ENCODE measurements at places on chromosomes 16 and 17.

DNA sequence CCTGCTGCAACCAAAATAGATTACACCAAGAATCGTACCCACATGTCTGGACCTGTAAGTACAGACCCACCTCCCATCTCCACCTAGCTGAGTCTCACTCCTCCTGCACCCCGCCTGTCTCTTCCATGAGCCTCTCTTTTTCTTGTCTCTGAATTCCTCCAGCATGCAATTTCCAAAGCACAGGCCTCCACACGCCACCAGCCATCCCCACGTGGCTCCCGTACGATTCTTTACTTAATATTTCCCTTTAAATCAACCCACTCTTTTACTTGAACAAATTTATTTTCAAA, 1.2 kb downstream of the RPH3AL start:
- no peaks in the 10 kb centered on the region for H3K36me3 ChIP-seq
- no peak overlapping the region for H3K27ac ChIP-seq

GRCh38 chr16:2205967-2206313, 686 bp downstream of the MLST8 start:
- H3K36me3 ChIP-seq: peaks cover 13% of the 10 kb centered on the region
- no peak for DNase-seq
- peaks cover 5% of the 10 kb centered on the region for H3K27me3 ChIP-seq
- peak overlapping the region; percentile 80 for H3K27ac ChIP-seq

GRCh38 chr16:86292171-86292775, 218.1 kb upstream of the FOXF1 start:
- peaks cover 66% of the 10 kb centered on the region for H3K27me3 ChIP-seq
- H3K4me3 ChIP-seq: no peak overlapping the region
- DNase-seq: no peak
- H3K4me1 ChIP-seq: no peaks in the 10 kb centered on the region
- H3K36me3 ChIP-seq: no peaks in the 10 kb centered on the region

- peak overlapping the region; percentile 73 for H3K4me3 ChIP-seq
- no peaks in the 10 kb centered on the region for H3K27me3 ChIP-seq
- no peaks in the 10 kb centered on the region for H3K36me3 ChIP-seq
- peaks cover 21% of the 10 kb centered on the region for H3K4me1 ChIP-seq
- peak; percentile 61 for DNase-seq
Measured at GRCh38 chr16:87464691-87465300, 28.0 kb downstream of the ZCCHC14 start.

DNA sequence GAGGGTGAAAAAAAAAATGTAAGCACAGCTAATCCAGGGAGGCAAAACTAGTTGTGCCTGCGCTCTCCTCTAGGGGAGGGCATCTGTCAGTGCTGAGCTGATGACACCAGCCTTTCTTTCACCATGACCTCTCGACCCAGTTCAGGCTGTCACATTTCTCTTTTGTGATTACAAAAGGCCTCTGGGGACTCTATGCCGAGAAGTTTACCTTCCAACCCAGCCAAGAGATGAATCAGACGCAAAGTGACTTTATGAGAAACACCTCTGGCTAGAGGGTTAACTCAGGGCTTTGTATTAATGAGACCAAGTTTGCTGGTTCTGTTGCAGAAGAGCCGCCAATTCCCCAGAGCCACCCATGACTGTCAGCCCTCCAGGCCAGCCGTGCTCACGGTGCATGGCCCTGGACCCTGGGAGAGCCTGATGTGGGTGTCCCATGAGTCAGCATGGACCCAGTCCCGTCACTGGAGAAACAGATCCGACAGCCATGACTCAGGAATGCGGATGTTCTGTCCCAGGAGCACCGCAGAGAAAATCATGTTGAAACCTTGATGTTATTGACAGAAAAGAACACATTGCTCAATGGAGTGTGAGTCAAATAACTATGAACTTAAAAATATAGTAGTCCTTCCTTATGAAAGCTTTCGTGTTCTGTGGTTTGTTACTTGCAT, 437.2 kb downstream of the HS3ST3B1 start:
- no peak overlapping the region for H3K27ac ChIP-seq
- H3K27me3 ChIP-seq: no peaks in the 10 kb centered on the region
- no peaks in the 10 kb centered on the region for H3K36me3 ChIP-seq
- no peak for DNase-seq
- H3K4me1 ChIP-seq: no peaks in the 10 kb centered on the region
- no peak overlapping the region for H3K4me3 ChIP-seq
